Gastrocnemius medialis (tissue), 4 donors: ENCODE measurements at places on chromosomes 5 and 9.

DNA sequence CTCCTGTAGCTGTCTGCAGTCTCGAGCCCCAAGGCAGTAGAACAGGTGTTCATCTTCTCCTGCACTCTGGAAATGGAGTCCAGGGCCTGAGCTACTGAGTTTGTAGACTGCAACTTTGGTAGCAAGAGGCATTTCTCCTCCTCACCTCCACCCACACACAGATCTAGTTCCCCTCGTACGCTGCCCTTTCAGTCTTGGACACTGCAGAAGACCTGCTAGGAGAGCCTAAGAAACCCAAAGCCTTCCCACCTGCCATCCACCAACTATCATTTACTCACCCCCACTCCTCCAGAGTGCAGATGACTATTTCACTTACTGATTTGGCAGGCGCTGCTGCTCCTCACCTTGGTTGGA is 59.0 kb downstream of the KCNIP1 start:
- DNase-seq: no peak

GRCh38 chr9:18705796-18706392 is 231.9 kb downstream of the ADAMTSL1 start:
- DNase-seq: no peak

DNA sequence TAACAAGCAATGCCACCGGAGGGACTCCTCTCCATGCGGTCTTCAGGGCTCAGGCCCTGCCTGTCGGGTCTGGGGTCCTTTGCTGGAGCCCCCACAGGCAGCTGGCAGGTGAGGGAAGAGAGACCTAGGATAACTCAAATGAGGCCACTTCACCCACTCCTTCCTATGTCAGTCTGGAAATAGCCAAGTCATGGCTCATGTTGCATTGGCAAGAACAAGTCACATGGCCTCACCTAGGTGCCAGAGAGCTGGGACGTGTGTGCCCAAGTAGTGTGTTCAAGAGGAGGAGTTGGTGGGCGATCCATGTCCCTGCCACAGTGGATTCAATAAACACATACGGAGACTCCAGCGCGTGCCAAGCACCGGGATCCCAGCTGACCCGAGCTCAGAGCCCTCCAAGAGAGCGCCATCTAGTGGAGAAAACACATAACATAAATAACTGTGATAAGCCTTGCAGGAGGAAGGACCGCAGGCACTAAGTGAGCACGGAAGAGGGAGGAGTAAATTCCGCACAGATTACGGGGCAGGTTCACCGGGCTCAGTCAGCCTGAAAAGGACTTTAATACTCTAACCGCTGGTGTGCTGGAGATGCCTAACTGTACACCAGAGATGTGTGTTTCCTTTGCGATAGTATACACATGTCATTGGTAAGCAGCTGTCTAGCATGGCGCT is 580.8 kb downstream of the CCDC171 start:
- DNase-seq: peak; percentile 21

DNA sequence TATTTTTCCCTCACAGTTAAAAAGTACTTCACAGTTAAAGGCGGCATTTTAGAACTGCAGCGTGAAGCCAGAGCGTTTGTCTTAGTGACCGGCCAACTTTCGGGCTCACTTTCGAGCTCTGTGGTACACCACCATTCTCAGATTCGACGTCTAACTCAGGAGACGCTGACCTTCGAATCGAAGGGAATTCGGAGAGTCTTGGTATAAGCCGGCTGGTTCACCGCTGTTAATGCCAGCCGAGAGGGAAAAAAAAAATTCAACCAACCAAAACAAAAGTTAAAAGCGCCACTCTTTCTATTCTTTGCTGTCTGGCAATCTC is 544 bp upstream of the SNX24 start:
- no peak for DNase-seq

DNA sequence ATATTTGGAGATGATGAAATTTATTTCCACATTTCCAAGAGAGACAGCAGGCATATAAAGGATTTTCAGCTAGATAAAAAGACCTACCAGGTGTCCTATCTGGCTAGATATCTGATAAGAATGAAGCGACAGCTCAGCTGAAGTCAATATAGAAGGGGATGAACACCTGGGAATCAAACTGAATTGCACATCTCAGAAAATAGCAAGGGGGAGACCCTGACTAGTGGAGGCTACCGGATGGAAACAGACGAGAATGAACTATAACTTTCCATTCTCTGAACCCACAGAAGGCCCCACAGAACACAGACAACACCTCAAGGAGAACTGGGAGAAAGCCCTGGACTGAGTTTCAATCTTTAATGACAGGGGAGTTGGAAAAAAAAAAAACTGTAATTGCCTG is 51.1 kb downstream of the CPLANE1 start:
- DNase-seq: no peak

GRCh38 chr5:107592515-107592914 is 78.2 kb downstream of the EFNA5 start:
- no peak for DNase-seq

DNA sequence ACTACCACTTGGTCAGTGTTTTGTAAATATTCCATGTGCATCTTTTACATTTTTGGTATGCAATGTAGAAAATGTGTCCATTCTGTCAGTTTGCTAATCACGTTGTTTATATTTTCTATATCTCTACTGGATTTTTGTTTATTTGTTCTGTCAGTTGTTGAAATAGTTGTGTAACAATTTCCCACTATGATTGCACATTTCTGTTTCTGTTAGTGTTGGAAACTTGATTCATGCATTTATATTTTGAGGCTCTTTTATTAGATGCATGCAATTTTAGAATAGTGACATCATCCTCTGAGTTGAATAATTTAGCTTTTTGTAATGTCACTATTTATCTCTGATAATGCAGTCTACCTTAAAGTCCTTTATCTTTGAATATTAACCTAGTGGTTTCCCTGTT is 25.8 kb upstream of the LECT2 start:
- DNase-seq: no peak

DNA sequence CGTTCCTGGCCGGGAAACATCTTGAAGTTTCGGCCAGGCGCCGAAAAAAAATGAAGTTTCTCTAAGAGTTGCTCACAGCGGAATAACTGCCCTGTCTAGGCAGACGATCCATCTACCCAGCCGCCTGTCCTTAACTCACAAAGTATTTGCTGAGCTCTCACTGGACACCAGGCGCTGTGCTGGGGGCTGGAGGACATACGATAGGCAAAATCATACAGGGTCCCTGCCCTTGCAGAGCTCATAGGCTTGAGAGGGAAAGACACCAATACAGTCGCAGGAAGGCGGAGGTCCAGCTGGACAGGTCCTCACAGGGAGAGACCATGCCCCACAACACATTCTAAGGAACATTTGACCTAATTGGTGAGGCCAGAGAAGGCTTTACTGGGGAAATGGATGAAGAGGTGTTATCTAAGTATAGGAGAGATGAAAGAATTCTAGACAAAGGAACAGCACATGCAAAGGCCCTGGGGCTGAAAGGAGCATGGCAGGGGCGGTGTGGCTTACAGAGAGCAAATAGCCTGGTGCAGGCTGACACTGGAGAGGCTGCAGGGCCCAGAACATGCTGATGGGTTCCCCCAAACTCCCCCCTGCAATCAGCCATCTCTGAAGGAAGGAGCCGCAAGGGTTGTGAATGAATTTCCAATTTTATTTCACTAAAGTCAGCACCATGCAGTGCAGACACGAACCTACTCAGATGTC is 2.0 kb upstream of the MXD3 start:
- DNase-seq: no peak

DNA sequence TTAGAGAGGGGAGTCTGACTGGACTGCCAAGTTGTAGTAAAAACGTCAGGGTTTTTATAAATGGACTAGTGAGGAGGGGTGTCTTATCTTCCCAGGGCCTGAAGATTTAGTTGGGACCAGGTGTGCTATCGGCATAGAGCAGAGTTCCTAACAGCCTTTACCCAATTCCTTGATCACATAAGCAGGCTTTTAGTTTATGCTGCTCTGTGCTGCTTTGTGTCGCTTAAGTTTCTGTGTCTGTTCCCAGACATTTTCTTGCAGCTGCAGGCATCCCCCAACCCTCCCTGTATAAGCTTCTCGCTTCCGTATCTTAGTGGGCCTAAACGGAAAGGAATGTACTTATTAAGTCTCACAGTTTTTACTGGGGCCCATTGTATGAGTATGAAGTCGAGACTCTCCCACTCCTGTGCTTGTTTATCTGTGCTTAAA is 2.6 kb upstream of the SMC5 start:
- DNase-seq: no peak

DNA sequence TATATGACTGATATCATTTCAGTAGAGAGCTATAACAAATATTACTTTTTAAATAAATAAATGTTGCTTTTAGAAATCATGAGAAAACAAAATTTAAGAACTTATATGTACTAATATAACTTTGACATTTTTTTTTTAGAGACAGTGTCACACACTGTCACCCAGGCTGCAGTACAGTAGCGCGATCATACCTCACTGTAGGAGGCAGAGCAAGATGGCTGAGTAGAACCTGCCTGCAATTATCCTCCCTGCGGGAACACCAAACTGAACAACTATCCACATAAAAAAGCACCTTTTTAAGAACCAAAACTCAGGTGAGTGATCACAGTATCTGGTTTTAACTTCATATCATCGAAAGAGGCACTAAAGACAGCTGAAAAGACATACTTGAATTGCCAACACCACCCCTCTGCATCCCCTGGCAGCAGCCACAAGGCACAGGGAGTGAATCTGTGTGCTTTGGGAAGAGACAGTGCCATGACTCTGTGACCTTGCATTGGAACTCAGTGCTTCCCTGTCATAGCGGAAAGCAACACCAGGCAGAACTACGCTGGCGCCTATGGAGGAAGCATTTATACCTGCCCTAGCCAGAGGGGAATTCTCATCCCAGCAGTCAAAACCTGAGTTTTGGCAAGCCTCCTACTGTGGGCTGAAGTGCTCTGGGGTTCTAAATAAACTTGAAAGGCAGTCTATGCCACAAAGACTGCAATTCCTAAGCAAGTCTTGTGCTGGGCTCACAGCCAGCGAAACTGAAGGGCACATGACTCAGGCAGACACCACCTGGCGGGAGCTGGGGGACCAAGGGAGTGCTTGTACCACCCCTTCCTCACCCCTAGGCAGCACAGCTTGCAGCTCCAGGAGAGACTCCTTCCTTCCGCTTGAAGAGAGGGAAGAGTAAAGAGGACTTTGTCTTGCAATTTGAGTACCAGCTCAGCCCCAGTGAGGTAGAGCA is 142.7 kb downstream of the FBXL17 start:
- DNase-seq: no peak
